ENCODE measurements at places on chromosomes 7 and 10.

GRCh38 chr7:43647339-43647672 is 64.4 kb downstream of the STK17A start:
- DNase-seq: no peak

- no peak for DNase-seq
These were observed 187.4 kb downstream of the CUX1 start for GRCh38 chr7:102004848-102005247.

- no peak for DNase-seq
These were observed 290.9 kb downstream of the PTPRN2 start for GRCh38 chr7:158296798-158297104.

GRCh38 chr7:74418538-74418937 is 35.2 kb upstream of the GTF2IRD1 start:
- no peak for DNase-seq

DNA sequence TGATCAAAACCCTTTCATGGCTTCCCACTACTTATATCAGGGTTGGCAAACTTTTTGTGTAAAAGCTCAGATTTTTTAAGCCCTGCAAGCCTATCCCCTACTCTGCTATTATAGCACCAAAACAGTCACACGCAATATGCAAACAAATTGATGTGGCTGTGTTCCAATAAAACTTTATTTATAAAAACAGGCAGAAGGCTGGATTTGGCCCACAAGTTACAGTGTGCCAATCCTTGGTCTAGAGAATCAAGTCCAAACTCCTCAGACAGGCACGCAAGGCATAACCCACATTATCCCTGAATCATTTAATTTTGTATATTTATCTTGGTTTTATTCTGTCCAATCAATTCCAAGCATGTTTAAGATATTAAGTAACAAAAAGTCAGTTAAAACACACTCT is 71.9 kb downstream of the SGMS1 start:
- no peak for DNase-seq

DNA sequence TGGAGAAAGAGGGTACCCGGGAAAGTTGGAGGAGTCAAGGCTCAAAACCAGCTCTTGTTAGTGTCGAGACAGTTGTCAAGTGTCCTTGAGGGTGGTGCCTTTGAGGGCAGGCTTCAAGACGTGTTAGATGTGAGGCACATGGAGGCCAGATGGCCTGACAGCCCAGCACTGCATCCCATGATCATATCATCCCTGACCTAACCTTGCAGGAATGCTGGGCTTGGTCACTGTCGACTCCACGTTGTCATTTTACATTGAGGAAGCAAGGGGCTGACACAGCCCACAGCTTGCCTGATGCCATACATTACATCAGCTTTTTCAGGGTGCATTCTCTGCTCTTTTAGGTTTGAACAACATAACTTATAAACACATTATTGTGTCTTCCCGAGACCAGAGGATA is 114.1 kb downstream of the ABCA13 start:
- no peak for DNase-seq

DNA sequence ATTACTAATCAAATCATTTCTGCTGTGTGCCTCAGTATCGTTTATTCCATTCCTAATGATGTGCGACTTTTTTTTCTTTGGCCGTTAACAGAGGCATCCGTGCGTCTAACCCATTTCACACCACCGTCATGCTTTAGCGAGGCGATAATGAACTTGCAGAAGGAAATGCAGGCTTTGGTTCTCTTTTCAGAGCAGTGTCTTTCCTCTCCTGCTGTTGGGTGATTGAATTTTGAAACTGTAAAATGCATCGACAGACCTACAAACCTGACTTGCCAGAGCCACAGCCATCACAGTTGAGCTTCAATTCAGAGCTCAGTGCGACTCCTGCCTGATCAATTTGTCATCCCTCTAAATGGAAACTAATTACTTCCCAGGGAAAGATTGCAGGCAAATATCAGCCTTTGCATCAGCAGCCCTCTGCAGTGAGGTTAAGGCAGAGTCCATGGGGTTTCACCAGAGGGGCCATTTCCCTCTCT is 486.0 kb upstream of the GALNT17 start:
- DNase-seq: peak; percentile 21

- DNase-seq: no peak
These were observed 32.6 kb downstream of the SH3PXD2A start for GRCh38 chr10:103822800-103823199.

- DNase-seq: no peak
These were observed 226.7 kb downstream of the EXOC4 start for GRCh38 chr7:133479456-133480065.

DNA sequence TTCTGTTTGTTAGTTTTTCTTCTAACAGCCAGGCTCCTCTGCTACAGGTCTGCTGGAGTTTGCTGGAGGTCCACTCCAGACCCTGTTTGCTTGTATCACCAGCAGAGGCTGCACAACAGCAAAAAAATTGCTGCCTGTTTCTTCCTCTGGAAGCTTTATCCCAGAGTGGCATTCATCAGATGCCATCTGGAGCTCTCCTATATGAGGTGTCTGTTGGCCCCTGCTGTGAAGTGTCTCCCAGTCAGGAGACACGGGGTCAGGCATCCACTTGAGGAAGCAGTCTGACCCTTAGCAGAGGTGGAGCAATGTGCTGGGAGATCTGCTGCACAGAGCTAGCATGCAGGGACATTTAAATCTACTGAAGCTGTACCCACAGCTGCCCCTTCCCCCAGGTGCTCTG is 26.7 kb upstream of the CROT start:
- DNase-seq: peak; percentile 10

GRCh38 chr7:130872756-130873448 is 138.9 kb upstream of the KLF14 start:
- DNase-seq: no peak

DNA sequence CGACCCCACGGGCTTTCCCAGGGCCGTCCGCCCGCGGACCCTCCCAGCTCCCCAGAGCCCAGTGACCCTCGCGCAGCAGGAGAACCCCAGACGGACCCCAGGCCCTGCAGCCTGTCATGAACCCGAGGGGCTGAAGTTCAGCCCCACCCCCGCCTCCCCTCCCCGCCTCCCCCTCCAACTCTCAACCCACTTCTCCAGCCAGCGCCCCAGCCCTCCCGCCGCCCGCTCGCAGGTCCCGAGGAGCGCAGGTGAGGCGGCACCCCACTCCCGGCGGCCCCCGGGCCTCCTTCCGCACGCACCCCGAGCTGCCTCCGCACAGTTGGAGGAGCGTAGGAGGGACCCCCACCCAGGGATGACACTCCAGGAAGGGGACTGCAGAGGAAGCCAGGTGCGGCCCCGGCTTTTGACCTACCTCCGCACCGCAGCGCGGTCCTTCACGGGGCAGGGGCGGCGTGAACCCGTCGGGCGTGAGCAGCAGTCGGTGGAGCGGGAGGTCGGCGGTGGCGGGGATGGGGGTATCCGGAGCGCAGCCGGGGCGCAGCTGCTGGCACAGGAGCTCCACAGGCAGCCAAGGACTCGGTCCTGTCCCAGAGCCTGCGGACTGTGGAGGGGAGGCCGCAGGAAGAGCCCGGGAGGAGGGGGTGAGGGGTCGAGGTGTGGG is at the start of gene TMEM176A:
TMEM176A (plus strand) TSS at position 189 of the 661 bp plus-strand sequence. CDS start 782 bp downstream, outside the sequence.
- DNase-seq: no peak

DNA sequence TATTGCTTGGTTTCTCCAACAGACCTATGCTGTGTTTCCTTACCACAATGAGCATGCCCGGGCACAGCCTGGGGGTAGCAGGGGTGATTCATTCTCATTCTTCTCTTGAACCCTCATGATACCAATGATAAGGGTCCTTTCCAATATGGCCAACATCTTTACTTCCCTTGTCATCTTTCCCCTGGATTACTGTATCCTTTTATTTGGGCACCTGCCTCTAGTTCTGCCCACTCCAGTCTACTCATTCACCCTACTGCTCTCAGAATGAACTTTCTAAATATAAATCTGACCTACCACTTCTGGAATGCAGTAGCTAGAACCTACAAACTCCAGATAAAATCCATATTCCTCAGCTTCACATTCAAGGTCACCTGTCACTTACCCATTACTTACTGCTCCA is 26.4 kb upstream of the ITPRID1 start:
- DNase-seq: no peak

DNA sequence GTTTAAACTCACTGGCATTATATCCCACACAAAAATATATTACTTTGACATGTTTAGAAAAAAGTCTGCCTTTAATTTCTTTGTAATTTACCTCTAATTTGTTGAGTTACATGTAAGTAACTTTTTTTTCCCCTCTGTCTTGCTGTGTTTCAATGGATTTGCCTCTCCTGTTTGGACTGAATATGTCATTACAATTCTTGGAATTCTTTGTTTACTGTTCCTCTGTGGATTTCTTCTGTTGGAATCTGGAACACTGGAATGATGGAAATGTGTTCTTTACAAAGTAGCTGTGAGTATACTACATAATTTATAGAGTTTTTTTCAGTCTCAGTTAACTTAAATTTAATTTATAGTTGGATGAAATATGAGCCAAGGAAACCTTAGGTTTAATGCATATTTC is 30.4 kb downstream of the SEPTIN7 start:
- no peak for DNase-seq

GRCh38 chr10:132689721-132690360 is 96.1 kb downstream of the NKX6-2 start:
- no peak for DNase-seq

- peak; percentile 53 for DNase-seq
These were observed 101.4 kb upstream of the FAM133B start for GRCh38 chr7:92691578-92691977.

DNA sequence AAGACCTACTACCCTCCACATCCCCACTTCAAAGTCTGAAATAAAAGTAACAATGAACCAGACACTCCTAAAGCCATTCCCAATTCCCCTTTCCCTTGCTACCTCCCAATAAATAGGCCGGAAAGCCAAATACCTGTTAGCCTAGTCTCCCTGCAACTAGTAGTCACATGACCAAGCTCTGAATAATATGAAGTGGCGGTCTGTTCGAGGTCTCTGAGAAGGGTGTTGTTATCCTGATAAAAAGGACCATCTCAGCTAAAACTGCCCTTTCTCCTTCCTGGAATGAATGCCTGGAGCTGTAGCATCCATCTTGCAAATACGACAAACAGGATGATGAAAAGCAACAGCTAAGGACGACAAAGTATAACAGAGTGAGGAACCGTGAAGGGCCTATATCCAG is 6.0 kb downstream of the KIF5B start:
- no peak for DNase-seq

DNA sequence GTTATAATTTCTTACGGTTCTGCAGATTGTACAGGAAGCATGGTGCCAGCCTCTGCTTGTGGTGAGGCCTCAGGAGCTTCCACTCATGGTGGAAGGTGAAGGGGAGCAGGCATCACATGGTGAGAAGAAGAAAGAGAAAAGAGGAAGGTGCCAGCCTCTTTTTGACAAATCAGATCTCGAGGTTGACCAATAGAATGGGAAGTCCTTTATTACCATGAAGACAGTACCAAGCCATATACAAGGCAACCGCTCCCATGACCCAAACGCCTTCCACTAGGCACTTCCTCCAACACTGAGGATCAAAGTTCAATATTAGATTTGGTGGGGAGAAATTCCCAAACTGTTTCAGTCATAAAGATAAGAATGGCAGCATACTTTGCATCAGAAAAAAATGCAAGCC is 502.8 kb downstream of the GLRX3 start:
- no peak for DNase-seq

GRCh38 chr10:13847201-13847631 is 260.5 kb downstream of the PRPF18 start:
- DNase-seq: no peak

DNA sequence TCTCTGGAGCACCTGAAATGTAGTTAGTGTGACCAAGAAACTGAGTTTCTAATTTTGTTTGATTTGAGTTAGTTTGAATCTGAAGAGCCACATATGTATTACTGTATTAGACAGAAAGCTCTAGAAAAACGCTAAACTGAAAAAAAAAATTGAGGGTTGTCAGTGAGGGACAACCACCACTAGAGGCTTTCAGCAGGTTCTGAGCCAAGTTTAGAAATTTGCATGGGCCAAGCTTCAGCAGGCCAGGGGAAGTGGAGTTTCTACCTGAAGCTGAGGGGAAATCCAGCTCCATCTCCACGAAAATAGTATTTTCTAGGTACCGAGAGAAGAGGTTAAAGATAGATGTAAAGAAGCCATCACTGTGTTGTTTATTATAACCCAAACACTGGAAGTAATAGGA is 77.9 kb upstream of the PLXNA4 start:
- no peak for DNase-seq

DNA sequence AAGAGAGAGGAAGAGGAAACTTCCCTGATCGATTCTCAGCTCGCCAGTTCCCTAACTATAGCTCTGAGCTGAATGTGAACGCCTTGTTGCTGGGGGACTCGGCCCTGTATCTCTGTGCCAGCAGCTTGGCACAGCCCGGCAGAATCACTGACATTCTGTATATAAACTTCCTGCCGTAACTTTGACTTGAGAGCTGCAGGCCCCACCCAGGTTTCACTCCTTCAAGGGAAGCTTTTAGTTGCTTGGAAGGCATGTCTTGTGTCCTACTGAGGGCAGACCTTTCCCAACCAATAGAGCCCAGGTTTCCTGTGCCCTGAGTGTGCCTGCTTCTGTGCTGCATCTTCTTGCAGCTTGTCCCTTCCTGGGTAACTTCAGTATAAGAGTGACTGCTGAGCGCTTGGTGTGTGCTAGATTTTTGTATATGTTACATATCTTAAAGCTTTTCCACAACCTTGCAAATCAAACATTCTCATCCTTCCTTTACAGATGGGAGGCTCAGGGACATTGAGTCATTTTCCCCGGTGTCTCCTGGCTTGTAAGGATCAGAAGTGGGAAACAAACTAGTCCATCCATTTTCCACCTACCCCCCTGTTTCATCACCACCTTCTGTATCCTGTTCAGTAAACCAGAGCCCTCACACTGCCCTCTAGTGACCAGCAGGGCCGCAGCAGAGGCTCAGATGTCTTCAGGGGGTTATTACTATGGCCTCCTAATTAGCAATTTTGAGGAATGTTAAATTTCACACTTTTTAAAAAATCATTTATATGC is 225.2 kb upstream of the PRSS58 start:
- DNase-seq: no peak

DNA sequence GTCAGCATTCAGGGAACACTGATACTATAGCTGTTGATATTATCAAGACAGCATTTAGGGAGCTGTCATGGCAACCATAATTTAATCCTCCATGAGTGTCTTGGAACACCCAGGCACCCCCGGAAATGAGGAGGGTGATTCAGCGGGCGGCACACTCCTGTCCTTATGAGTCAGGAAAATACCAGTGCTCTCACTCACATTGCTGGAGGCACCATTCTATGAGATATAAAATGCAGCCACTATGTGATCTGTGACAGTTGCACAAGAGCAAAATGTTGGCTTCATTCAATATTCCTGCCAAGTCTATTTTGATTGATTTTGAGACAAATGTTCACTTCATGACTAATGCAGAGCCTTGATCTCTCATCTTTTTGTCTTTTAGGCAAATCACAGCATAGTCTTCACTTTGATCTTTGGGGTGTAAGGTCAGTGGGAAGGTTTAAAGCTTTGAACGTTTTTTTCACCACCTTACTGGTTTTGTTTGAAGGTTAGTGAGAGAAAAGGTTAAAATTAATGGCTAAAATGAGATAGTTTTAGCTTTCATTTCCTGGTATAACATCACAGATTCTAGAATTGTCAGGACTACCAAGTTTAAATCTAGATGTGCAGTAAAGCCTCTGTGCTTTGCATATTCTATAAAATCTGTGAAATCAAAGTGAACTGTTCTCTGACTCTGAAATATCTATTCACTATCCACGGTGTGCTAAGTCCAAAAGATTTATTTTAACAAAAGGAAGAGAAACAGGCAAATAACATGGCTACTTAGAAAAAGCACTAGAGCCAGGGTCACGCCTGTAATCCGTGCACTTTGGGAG is 12.4 kb upstream of the ARHGAP12 start:
- peak; percentile 35 for DNase-seq

Measured in NCI-H446 (cell line).